Left kidney (tissue), 8 donors: ENCODE measurements at places on chromosomes 5 and 9.

DNA sequence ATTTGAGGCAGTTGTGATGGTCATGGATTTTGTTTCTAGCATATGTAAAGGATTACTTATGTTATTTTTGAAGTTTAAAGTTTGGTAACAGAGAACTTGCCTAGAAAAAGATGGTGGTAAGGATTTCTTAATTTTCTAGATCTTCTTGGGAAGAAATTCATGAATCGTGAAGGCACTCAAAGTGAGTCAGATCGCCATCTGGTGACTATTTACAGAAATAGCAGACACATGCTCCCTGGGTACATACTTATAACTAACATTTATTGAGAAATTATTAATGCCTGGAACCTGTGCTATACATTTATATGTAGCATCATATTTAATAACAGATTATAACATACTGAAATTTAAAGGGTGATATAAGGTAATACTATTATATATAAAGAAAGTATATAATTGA lies 299.7 kb downstream of the IZUMO3 start:
- no peak for DNase-seq

DNA sequence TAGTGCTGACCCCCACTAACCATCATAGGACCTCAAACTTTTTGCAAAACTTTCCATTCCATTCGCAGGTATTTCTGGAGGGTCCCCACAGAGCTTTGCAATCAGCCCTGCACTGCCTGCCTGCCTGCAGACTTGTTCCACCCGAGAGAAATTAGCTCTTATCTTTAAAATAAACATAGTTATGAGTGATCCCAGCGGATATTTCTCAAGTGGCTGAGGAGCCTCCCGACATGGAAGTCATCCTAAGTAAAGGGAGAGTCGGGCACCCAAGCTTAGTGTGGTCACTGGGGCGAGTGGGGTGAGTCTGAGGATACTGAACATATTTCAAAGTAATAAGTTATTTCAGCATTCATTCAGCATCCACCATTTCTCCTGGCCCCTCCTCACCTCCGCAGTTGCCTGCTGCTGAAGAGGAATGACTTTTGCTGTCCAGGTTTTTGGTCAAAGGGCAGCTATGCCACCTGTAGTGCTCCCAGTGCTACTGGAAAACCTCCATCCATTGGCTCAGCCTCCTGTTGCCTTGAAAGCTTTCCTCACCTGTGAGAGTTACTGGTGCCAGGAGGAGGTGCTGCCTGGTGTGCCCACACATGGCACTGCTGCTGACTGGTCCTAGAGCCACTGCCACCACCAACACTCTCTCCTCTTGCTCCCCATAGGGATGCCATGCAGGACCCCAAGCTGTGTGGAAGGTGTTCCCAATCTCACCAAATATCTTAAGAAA lies 89.7 kb upstream of the PCSK1 start:
- no peak for DNase-seq

DNA sequence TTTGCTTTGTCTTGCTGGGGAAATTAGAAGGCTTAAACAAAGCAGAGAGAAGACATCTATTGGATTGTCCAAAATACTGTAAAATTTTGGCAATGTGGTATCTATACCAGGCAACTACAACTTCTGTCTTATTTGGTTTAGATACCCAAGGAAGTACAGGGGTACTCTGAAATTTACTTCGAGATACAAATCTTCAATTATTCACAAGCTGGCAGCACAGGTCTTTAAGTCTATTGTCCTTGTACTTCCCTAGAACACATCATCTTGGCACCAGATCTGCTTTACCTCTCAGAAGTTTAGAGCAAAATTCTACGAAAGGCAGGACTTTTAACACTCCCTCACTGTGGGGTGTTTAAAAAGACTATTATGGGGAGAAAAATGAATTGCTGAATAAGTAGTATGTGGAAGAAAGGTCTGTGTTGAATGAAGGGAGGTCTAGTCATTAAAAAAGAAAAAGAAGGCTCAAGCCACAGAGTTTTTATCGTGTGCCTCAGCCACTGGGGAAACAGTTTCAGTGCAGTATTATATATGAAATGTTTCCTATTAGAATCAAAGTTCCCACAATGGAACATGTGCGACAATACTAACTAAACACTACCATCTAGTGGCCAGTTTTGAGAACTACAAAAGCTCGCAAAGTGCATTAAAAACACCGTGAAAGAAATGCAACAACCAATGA lies 93.7 kb downstream of the PDE4D start:
- DNase-seq = peak; percentile 66

- DNase-seq = no peak
Measured at GRCh38 chr9:34991607-34992375, 2.2 kb downstream of the DNAJB5 start.

DNA sequence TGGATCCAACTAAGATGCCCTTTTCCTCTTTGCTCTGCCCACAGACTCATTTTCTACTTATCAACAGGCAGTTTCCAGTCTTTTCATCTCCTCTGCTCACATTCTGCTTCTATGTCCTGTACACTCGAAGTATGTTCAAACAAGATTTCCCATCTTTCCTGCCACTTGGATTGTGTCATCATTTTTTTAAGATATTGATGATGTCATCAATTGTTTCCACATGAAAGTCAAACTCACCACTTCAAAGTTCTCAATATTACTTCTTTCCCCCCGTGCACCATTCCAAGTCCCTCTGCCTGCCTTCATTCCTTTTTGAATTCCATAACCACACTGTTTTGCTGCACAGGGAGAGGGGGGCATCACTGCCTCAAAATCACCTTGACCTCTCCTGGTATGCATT lies 175.0 kb upstream of the RFX3 start:
- no peak for DNase-seq

GRCh38 chr5:158761161-158761560 lies 338.6 kb downstream of the EBF1 start:
- DNase-seq = no peak

DNA sequence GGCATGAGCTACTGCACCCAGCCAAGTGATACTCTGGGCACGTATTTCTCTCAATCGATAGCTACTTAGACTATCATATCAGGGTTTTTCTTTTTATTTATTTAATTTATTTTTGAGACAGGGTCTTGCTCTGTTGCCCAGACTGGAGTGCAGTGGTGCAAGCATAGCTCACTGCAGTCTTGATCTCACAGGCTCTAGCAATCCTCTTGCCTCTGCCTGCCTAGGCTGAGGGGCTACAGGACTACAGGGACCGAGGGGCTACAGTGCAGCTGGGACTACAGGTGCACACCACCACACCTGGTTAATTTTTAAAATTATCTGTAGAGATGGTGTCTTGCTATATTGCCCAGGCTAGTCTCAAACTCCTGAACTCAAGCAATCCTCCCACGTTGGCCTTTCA lies 20.3 kb upstream of the ANKHD1 start:
- DNase-seq = no peak

- no peak for DNase-seq
Measured at GRCh38 chr9:131738293-131739132, 1.4 kb downstream of the RAPGEF1 start.

DNA sequence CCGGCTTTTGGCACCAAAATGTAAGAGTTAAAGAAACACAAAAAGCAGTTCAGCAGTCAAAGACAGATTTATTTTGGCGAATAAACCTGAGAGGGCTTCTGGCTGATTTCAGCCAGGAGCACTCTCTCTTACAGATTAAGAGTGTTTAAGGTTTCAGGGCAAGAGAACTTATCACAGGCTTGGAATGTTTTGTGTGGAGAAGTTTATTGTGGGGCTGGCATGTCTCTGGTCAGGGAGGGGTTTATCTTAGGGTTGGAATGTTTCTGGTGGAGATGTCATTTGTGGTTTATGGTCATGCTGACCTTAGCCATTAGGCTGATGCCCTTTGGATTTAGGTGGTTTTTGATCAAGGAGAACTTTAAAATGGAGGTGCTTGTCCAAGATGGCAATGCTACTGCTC lies 622.3 kb upstream of the PTPRD start:
- DNase-seq = no peak

GRCh38 chr9:13607481-13608441 lies 328.3 kb upstream of the MPDZ start:
- no peak for DNase-seq

DNA sequence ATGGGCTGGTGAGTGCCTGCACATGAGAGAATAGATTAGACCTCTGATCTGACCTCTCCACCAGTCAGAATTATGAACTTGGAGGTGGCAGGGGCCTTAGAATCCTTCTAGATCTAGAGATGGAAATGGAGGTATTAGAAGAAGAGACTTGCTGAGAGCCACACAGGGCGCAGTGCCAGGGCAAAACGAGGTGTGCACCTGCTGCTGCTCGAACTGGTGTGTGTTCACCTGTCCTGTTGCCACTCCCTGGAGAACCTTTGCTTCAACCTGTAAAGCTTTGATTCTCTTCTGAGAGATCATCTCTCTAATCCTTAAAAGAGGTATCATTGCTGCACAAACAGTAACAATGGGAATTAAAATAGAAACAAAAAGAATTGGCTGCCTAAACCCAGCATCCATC lies 24.9 kb downstream of the FRMPD1 start:
- no peak for DNase-seq

DNA sequence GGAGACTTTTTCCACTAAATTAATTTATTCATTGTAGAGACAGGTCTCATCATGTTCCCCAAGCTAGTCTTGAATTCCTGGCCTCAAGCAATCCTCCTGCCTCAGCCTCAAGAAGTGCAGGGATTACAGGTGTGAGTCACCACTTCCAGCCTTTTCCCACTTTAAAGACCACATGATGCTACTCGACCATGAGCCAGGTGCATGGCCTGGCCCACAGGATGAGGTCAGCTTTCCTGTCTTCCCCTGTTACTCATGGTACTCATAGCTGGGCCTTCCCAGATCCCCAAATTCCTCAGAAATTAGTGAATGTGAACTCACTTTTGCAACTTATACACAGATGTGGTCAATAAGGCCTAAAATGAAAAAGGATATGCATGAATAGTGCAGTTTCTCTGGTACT lies 395.9 kb downstream of the SEMA5A start:
- no peak for DNase-seq

GRCh38 chr5:14435481-14435880 lies 146.1 kb upstream of the OTULINL start:
- DNase-seq = no peak

GRCh38 chr5:131475541-131475941 lies 159.5 kb downstream of the RAPGEF6 start:
- no peak for DNase-seq

- no peak for DNase-seq
Measured at GRCh38 chr9:34642679-34643078, 3.8 kb upstream of the GALT start.

DNA sequence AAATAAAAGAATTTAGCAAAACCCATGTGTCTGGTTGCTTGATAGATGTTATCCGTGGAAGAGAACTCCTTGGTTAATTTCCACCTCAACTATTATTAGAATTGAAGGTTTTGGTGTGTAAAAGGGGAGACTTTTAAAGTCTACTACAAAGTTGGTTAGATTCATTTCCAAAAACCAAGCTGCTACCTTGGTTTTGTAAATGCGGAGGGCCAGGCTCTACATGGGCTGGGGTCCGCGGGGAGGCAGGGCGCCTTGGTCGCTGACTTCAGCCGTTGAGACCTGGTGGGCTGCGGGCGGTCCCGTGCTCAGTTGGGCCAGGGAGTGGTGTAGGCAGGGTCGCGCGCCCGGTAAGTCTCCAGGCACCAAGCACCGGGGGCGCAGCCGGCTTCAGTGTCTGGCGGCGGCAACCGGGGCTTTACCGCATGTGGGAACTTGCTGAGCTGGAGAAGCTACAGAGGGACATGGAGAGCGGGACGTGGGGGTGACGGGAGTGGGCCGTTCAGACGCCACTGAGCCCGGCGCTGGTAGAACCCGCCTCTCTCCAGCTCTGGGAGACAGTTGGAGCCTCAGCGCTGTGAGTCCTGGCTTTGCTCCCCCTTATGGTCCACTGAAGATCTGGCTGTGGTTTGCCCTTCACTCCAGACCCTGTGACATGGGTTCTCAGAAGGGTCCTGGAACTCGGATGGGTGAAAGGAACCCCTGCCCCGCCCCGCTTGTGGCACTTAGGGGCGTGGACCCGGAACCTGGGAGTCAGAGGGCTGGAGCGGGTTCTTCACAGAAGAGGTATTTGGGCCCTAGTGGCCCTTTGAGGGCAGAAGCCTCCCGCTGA lies 11.8 kb downstream of the NR2F1 start:
- peak; percentile 50 for DNase-seq

GRCh38 chr5:166102947-166103346 lies 2188.5 kb upstream of the WWC1 start:
- no peak for DNase-seq

GRCh38 chr5:168464641-168465040 lies 21.6 kb upstream of the RARS1 start:
- no peak for DNase-seq

DNA sequence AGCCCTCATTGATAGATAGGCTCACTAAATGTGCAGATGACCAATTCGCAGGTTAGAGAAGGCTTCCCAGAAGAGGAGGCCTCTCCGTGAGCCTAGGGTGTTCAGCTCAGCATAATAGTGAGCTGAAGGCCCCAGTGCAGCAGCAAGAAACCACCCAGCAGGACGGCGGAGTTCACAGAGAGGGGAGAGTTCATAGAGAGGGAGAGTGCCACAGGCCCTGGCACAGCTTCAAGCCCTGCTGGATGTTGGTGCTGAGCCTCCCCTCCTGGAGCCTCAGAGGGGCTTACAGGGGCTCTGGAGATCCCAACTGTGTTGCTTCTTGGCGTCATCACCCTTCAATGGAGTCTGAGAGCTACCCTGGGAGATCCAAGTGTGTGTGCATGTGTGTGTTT lies 2.1 kb downstream of the SLC22A5 start:
- no peak for DNase-seq

DNA sequence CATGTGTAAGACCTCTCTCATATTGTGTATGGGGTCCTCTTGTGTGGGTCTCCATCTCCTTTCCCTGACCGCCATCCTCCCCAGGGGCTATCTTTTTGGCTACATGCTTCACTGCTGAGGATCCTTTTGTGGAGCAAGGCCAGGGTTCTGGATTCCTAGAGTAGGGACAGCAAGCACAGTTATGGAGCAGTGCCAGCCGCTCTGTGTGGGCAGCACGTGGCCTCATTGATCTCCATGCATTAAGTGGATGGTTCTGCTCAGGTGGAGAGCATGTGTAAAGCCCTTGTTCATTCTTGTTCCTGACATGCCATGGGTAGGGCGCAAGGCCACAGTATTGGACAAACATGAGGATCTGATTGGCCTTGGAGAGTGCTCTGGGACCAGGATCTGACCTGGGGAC lies 8.9 kb downstream of the PHF2 start:
- no peak for DNase-seq

- DNase-seq = peak; percentile 48
Measured at GRCh38 chr9:214648-215493, at the start of gene DOCK8. Gene DOCK8 (plus strand): TSS chr9:214865. CDS start chr9:214977, 112 bp downstream.

GRCh38 chr5:61331407-61332357 lies at the start of gene ZSWIM6:
Gene ZSWIM6 (plus strand): TSS chr5:61332258. CDS start chr5:61332273, 15 bp downstream.
- peak; percentile 98 for DNase-seq

DNA sequence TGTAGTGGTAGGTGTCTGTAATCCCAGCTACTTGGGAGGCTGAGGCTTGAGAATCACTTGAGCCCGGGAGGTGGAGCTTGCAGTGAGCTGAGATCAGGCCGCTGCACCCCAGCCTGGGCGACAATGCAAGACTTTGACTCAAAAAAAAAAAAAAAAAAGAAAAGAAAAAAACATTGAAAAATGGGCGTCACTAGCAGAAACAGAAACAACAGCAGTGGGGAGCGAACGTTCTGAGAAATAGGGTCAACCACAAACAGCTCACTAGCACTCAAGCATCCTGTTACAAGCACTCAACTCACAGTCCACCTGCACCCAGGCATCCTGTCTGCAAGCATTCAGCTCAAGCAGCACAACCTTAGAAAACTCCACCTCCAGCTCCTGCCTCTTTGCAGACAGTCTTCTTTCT lies 17.2 kb downstream of the TRIM14 start:
- DNase-seq = no peak

- DNase-seq = no peak
Measured at GRCh38 chr5:141875022-141875740, 3.0 kb downstream of the PCDH1 start.
